ENCODE measurements at places on chromosomes 12 and 14. TPM values are rescaled to one million over a fixed set of nuclear protein-coding genes. Genes with fewer than 3 reads are reported as not detected.
A peak's percentile ranks its signal among the peaks of the same experiment; 100 is the strongest.

DNA sequence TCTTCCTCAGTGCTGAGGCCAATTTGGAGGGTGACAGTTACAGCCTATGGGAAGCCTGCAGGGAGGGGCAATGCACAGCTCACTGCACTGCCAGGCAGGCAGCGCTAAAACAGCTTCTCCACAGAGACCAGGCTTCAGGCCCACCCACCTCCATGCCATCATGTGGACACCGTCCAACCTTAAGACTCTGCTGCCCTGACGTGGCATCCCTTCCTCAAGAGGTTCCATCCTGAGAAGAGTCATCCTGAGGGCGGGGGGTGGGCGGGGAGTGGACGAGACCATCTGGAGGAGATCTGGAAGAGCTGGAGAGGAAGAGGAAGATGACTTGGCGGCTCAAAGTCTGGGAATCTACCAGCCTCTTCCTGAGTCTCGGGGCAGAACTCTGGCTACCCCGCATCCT, 8.4 kb upstream of the ACVRL1 start:
- DNase-seq: peak; percentile 66

DNA sequence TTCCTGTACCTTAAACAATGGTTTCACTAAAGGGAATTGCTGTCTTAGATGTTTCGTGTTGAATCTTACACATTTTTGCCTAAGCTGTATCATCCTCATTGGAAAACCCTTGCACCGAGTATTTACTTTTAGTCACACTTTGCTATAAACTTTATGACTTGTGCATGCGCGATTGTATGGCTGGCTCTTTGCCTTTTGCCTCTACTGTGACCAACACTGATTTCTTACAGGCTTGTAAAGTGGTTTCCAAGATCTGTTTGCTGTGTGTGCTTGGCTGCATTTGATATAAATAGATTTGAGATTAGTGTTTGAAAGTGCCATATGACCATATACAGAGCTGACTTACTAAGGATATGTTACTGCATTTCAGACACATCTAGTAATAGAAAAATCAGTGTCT, 40.5 kb downstream of the RASSF3 start:
- DNase-seq: no peak

AICDA gene
- not detected for total RNA-seq

PZP gene
- not detected for total RNA-seq

GRCh38 chr14:68856572-68856971, 63.7 kb upstream of the ZFP36L1 start:
- no peak for DNase-seq

GRCh38 chr14:34204774-34205173, 253.9 kb upstream of the EGLN3 start:
- DNase-seq: no peak

ERBB3 gene
- total RNA-seq: 196 TPM

DNA sequence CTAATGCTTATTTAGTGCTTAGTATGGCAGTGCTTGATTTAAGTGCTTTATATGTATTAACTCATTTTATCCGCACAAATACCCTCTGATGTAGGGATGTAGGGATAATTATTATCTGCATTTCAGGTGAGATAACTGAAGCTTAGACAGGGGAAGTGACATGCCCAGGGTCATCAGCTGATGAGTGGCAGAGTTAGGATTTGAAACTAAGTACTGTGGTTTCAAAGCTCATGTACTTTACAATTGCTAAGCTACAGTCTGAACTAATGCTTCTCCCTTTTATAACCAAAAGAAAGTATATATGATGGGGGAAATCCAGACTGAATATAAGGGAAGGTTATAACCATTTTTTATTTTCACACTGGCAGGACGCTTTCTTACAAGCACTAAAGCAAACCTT, 229.6 kb upstream of the NAV3 start:
- DNase-seq: no peak

- no peak for DNase-seq
These were observed 222.4 kb downstream of the GLT1D1 start for GRCh38 chr12:129075460-129076208.

MYO1H gene
- 0.20 TPM for total RNA-seq

PLA2G1B gene
- total RNA-seq: not detected

GRCh38 chr14:36582011-36582873, at the start of gene NKX2-8:
Gene NKX2-8, minus strand, starts transcription at chr14:36582614. Its CDS starts 225 bp downstream, at chr14:36582389.
- no peak for DNase-seq

Measured in lower leg skin (tissue), 4 donors.